Activated T-cell treated with anti-CD3 and anti-CD28 coated beads for 48 hours (primary cell): ENCODE measurements at places on chromosomes 7 and 10.

GRCh38 chr10:71244431-71245419, 32.4 kb downstream of the UNC5B start:
- DNase-seq: no peak

- DNase-seq: no peak
Observed at GRCh38 chr10:31460242-31460641, 141.2 kb downstream of the ZEB1 start.

- DNase-seq: no peak
Observed at GRCh38 chr10:71382757-71383156, 14.0 kb upstream of the CDH23 start.

DNA sequence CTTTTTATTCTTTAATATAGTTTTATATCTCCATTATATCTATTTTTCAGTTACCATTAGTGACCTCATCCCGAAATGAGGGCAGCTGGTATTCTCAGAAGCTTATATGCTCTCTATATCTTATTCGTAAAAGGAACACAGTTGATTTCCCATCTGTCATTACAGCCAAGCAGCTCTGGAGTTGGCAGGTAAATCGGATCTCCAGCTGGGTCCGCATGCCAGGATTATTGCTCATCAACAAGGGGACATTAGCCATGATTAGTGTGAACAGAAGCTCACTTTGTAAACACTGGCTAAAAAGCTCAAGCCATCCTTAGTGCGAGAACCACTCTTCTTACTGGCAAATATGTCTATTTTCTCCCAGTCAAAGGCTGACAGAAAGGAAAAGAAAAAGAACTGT, 180.3 kb downstream of the NPSR1 start:
- DNase-seq: no peak
